ENCODE measurements at places on chromosomes 12 and 14. TPM values are rescaled to one million over a fixed set of nuclear protein-coding genes. Genes with fewer than 3 reads are reported as not detected.

The ACSS3 gene
- not detected for total RNA-seq

- DNase-seq: no peak
Observed at GRCh38 chr14:22991852-22992251, 9.5 kb upstream of the AJUBA start.

DNA sequence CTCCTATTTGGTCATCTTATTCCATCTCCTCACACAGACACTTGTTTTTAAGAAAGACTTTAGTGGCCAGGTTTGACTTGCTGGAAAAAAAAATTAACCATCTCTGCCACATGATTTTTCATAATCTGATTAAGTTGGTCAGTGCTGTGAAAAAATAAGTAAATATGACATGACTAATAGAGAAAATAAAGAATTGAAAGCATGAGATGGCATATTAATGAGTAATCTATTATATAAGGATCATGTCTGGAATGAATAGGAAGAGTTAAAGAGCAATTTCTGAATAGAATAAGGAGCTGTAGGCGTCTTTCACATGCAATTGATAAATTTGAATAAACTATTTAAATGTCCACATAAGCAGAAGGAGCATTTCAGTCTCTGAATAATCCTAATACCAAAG lies 12.2 kb upstream of the SLCO1B1 start:
- DNase-seq: no peak

GRCh38 chr12:54017027-54017788 lies 8.4 kb downstream of the HOXC8 start:
- DNase-seq: no peak

- DNase-seq: no peak
Observed at GRCh38 chr14:72512925-72513324, 381.0 kb downstream of the DPF3 start.

- DNase-seq: no peak
Observed at GRCh38 chr12:118145113-118145797, 9.3 kb downstream of the PEBP1 start.

The SDR9C7 gene
- total RNA-seq: 0.14 TPM

The AMHR2 gene
- total RNA-seq: not detected

DNA sequence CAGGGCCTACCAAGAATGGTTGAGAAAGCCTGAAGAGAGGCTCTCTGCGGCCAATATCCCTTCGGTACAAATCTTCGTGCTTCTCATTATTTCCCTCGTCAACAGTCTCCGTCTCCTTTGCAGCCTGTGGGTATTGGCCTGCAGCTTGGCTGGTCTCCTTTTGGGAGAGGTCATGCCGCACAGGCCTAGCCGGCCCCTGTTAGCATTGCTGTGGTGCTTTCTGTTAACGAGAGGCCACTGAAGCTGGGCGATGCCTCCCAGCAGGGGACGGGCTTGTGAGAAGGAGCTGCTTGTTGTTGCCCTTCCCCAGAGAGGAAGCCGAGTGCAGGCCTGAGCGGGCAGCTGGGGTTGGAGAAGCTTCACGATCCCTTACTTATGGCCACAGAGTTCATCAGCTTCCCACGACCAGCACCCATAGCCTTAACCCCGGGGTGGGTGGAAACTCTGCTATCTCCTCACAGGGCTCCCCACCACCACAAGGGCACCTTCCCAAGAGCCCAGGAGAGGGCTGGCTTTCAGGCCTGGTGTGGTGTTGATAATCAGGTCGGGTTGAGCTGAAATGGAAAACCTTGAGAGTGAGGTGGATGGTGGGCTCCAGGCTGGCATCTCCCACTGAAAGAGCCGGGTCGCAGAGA lies 228.6 kb downstream of the ZFP36L1 start:
- no peak for DNase-seq

- DNase-seq: no peak
Observed at GRCh38 chr12:124658806-124659402, 91.5 kb upstream of the NCOR2 start.

DNA sequence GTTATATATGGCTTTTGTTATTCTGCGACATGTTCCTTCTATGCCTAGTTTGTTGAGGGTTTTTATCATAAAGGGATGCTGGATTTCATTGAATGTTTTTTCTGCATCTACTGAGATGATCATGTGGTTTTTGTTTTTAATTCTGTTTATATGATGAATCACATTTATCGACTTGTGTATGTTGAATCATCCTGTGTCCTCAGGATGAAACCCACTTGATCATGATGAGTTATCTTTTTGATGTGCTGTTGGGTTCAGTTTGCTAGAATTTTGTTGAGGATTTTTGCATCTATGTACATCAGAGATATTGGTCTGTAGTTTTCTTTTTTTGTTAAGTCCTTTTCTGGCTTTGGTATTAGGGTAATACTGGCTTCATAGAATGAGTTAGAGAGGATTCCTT lies 291.2 kb downstream of the AKAP6 start:
- no peak for DNase-seq

DNA sequence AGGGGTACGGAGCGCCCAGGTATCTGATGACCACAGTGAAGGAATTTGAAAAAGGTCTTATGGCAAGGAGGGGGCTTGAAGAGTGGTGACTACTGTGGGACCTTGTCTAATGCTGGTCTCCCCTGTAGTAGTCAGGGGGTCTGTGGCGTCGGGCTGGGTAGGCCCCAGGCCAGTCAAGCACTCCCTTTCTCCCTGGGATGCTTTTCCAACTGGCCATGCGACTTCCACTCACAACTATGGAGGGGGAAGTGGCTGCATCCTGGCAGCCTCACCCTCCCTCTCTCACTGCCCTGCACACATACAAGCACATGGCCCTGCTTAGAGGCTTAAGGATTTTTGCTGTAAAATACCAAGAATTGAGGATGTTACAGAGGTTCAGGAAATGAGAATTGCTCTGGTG lies 4.1 kb downstream of the TSPAN11 start:
- no peak for DNase-seq
